ENCODE measurements at places on chromosomes 11 and 22.

GRCh38 chr22:50232481-50233151, 12.2 kb downstream of the TUBGCP6 start:
- DNase-seq: no peak

DNA sequence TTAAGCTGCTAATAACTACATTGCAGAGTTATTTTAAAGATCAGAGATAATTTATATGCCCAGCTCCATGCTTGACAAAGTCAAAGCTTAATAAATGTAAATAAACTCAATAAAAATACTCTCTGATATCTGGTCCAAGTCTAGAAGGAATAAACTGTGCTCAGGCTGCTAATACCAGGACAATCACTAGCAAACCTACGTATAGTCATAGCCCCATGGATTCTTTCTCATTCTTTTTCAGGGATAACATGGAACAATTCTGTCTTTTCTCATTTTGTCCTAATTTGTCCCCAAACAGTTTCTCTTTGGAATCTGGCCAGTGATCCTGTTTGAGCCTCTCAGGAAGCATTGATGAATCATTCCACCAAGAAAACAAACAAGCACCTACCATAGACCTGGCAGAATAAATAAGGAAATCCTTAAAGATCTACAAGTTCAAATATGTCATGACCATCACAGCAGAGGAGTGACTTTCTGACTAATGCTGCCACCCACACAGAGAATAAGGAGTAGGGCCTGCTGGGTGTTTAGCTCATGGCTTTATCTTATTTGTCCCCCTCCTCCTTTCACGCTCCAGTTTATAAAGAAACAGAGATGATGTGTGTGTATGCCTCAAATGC, 14.1 kb upstream of the B3GNT6 start:
- DNase-seq: no peak

- DNase-seq: no peak
Observed at GRCh38 chr22:48578138-48579042, 1249.3 kb downstream of the BRD1 start.

DNA sequence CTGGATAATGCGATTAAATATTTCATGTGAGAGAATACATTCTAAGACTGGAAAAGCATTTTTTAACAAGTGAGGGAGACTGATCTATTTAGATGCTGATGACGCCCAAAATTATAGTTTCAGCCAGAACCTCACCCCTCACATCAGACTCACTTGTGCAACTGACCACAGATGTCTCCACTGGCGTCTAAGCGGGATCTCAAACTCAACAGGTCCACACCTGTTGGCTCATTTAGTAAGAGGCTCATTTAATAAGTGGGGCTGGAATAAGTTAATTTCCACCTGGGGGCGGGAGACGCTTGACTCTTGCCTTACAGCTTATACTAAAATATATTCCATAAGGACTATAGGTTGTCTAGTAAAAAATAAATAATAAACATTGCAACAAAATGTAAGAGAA, 47.5 kb downstream of the MORC2 start:
- DNase-seq: no peak

DNA sequence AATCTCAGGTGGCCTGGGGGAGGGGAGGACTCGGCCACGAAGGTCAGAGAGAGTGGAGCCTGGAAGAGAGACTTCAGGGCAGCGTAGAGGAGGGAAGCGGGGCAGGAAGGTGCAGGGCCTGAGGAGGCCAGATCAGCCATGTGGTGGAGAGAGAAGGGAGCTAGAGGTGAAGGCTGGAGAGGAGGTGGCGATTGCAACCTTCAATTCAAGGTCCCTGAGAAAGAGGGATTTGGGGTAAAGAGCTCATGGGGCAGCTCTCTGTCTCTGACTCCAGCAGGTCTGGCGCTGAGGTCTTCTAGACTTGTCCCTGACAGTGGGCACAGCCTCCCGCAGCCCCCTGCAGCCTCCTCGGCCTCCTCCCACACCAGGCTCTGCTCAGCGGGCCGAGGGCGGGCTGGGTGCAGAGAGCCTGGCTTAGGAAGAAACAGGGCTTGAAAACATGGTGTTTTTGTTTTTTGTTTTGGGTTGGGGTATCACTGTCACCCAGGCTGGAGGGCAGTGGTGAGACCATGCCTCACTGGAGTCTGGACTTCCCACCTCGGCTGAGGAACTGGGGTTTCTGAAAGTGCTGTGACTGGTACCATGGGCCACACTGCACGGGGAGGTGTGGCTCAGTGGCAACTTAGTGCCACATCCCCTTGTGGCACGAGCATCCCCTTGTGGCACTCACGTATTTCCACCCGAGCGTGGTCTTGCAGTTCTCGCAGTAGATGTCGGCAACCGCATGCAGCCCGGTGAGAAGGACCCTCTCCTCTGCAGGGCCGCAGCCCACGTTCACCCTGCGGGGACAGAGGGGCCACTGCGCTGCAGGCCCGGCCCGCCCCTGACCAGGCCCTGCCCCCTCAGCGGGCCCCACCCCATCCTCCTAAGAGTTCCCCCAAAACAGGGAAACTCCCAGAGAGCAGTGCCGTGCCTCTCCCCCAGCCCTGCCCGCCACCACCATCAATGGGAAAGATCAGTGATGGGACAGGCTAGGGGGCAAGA, 32.6 kb downstream of the YPEL1 start:
- DNase-seq: no peak

GRCh38 chr11:32090545-32091370, at the start of gene RCN1:
TSS of gene RCN1 (plus strand) at chr11:32091074. CDS start at chr11:32091197, 123 bp downstream.
- DNase-seq: peak; percentile 11

GRCh38 chr11:94738746-94739145, 29.4 kb upstream of the AMOTL1 start:
- no peak for DNase-seq
